ENCODE measurements at places on chromosomes 4 and X.

- DNase-seq: no peak
These were observed 82.7 kb upstream of the CXXC4 start for GRCh38 chr4:104577405-104577804.

- no peak for DNase-seq
These were observed 11.3 kb upstream of the PCYT1B start for GRCh38 chrX:24658421-24658820.

GRCh38 chr4:172042714-172043114 lies 229.5 kb downstream of the GALNTL6 start:
- peak; percentile 85 for DNase-seq

DNA sequence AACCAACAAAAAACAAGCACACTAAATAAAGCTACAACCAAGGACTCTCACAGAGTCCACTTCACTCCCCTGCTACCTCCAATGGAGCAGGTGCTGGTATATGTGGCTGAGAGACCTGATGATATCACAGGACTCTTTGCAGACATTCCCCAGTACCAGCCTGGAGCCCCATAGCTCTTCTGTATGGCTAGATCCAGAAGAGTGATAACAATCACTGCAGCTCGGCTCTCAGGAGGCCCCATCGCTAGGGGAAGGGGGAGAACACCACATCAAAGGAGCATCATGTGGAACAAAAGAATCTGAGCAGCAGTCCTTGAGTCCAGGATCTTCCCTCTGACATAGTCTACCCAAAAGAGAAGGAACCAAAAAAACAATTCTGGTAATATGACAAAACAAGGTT lies 237.1 kb upstream of the TLL1 start:
- no peak for DNase-seq

GRCh38 chr4:169397762-169398161 lies 127.0 kb upstream of the SH3RF1 start:
- peak; percentile 21 for DNase-seq

GRCh38 chr4:124276461-124276860 lies 436.1 kb downstream of the ANKRD50 start:
- no peak for DNase-seq

DNA sequence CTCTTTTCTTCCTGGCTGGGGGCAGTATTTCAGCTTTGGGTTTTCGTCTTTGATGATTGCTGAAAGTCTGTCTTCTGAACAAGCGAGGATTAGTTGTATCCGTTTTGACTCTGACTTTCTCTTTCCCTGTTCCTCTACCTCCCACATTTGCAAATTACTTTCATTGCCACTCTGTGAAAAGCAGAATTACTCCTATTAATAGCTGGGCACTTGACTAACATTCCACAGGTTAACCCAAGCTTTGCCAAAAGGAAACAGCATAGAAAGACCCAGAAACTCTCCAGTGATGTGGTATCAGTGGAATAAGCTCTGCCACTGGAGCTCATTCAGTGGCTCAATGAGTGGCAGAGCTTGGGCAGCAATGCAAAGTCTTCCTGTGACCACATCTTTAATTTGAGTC lies 238.9 kb downstream of the PALLD start:
- no peak for DNase-seq

GRCh38 chrX:12955882-12956703 lies 18.8 kb upstream of the TMSB4X start:
- DNase-seq: no peak

DNA sequence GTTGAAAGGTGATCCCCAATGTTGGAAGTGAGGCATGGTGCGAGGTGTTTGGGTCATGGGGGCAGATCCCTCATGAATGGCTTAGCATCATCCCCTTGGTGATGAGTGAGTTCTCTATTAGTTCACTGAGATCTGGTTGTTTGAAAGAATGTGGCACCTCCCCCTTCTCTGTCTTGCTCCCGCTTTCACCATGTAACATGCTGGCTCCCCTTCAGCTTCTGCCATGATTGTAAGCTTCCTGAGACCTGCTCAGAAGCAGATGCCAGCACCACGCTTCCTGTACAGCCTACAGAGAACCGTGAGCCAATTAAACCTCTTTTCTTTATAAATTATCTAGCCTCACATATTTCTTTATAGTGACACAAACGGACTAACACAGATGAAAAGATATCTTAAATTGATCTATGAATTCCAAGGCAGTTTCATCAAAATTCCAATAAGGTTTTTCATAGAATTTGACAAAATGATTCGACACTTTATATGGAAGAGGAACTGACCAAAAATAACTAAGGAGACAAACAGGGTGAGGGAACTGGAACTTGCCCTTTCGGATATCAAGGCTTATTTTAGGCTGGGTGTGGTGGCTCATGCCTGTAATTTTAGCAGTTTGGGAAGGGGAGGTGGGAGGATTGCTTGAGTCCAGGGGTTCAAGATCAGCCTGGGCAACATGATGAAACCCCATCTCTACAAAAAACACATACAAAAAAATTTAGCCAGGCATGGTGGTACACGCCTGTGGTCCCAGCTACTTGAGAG lies 56.9 kb upstream of the OGT start:
- DNase-seq: no peak

GRCh38 chr4:172740434-172740833 lies 428.2 kb upstream of the GALNT7 start:
- no peak for DNase-seq

GRCh38 chrX:100089724-100090123 lies 320.3 kb downstream of the PCDH19 start:
- no peak for DNase-seq

- DNase-seq: no peak
These were observed 117.7 kb downstream of the STOX2 start for GRCh38 chr4:184022679-184023383.

DNA sequence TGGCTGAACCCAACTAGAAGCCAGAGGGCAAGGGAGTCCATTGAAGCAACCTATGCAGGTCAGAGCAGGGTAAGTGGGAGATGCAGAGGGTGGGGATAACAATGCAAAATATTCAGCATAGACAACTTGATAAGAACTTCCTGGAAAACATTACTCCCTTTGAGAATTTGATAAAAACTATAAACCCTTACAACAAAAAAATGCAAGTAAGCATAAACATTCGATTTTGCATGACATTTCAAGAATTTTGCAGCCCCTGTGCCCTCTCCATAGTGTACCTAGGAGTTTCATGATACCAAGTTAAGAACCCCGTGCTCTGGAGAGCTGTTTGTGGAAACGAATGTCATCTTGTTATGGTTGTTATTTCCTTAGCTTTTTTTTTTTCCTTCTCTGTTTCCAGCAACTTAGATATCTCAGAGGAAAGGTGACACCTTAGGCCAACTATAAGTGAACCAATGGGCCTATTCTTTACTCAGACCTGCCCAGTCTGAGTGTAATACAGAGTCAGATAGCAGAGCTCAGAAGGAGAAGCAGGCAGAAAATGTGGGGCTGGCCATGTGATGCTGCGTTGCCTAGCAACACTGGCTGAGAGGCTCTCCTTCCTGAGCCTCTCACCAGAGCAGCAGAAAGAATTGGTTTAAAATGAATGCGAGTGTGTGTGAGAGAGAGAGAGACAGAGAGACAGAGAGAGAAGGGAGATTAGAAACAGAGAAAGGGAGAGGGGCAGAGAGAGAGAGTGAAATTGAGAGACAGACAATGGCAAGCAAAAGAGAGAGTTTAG lies 36.7 kb upstream of the GABRQ start:
- peak; percentile 51 for DNase-seq

DNA sequence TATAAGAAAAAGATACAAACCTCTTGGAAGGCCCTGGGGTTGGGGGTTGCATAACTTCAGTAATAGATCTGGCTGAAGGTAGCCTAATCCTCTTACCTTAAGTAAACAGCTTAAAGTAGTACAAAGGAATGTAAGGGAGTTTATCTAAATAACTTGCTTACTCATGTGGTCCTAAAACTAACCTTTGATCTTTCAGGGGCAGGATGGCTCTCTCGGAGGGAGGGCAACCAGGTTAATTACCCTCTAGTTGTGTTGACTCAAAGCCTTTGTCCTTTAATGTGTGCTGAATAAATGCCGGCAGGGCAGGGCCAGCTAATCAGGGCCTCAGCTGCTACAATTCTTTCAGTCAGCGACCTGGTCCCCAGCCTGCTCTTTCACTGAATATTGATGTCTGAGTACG lies 822.0 kb upstream of the SLIT2 start:
- DNase-seq: no peak

DNA sequence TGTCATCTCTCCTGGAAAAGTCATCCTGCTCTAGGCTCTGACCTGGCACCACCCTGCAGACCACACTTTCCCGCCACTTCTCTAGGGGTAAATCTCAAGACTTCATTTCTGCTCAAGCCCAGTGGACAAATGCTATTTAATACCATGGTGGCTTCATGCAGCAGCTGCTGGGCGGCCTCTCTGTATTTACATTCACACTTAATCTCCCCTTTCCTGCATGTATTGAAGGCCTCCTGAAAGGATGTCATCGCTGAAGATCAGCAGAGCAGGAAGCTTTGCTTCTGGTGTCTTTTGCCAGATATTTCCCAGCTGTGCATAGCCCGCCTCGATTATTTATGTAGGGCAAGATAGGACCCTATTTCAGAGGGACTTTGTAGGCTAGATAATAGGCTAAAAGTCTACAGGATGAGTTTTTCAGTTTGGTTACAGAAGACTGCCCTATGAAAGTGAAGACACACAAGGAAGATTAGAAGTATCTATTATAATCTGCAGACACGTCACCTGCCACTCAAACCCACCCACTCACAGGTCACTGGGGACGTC lies 17.2 kb downstream of the PROM1 start:
- DNase-seq: no peak

- DNase-seq: no peak
These were observed 56.9 kb upstream of the PRPS1 start for GRCh38 chrX:107571296-107571998.

- DNase-seq: peak; percentile 79
These were observed 29.2 kb downstream of the SLAIN2 start for GRCh38 chr4:48370260-48371134.

DNA sequence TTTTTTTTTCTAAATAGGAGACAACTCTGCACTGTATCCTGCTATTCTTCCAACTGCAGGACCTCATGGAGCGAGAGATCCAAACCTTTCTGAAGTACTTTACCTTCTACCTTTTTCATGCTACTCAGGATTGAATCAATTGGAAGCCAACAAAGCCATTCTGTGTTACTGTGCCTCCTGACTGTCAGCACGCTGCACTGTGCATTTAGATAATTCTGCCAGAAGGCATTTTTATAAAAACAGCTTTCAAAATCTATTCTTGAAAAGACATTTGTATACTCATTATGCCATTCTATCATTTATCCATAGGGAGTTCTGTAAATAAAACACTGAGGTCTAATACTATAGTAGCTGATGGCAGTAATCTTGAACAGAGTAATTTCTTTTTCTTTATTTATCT lies 142.8 kb downstream of the SLIT2 start:
- DNase-seq: no peak

DNA sequence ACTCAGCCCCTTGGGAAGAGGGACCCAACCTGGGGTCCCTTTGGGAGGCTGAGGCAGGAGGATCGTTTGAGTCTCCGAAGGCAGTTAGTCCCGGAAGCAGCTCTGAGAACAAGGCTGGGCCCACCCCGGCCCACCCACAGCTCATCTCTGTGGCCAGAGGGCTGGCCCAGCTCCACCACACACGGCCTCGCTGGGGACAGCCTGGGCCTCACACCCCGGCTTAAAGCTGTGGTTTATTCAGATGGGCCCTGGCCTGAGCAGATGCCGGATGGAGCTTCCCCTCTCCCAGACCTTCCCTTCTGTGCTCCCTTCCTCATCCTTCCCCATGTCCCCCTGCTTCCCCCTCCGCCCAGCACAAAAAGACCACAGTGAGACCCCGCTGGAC lies 54.4 kb downstream of the FAM53A start:
- no peak for DNase-seq
